ENCODE measurements at places on chromosomes 11 and 22.

DNA sequence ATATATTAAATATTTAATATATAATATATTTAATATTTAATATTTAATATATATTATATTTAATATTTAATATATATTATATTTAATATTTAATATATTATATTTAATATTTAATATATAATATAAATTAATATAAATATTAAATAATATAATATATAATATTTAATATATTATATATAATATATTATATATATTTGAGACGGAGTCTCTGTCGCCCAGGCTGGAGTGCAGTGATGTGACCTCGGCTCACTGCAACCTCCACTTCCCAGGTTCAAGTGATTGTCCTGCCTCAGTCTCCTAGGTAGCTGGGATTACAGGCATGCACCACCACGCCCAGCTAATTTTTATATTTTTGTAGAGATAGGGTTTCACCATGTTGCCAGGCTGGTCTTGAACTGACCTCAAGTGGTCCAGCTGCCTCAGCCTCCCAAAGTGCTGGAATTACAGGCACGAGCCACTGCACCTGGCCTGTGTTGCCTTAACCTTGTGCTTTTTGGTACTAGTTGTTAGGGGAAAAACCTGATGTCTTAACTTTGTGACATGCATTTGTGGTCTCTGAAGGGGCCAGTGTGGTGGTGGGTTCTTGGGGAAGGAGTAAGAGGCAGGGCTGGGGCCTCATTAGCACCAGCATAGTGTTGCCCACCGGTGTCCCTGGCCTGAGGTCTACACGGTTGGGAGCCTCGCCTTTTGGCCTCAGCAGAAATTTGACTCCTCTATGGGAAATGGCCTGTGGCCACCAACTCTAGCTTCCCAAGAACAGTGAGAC, 16.6 kb downstream of the SEC14L3 start:
- no peak for DNase-seq

DNA sequence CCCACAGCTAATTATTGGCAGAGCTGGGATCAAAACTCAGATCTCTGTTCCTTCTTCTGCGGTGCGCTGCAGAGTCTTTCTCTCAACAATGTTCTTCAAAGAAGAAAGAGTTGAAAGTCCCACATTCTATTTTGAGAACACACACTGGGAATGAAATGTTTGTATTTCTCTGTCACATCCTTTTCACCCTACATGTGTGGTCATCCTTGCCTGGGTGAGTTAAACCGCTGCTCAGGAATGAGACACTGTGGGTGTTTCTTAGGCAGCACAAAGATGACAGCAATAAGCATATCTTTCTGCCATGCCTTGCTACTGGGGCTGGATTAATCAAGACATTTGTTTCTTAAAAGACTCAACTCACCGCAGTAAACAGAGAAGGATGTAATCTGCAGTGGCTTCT, 222.6 kb downstream of the LARGE1 start:
- no peak for DNase-seq

DNA sequence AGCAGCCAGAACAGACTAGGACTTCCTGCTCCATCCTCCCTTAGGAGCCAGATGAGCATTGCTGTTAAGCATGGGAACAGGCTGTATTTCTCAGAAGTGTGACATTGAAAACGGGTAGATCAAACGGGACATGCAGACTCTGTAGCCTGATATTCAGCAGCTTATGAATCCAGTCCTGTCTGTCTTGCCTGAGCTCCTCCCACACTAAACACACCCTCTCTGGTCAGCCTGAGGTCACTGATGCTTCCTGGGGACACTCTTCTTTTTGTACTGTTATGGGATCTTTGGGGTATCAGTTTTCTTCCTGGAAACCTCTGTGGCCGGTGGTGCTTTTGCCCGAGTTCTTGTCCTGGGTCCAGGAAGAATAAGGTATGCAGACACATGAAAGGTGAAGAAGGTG, 35.8 kb downstream of the C11orf91 start:
- DNase-seq = no peak

GRCh38 chr11:116510886-116511650, 261.7 kb downstream of the BUD13 start:
- DNase-seq = no peak

- no peak for DNase-seq
Measured at GRCh38 chr11:76750746-76751145, 32.4 kb upstream of the TSKU start.

DNA sequence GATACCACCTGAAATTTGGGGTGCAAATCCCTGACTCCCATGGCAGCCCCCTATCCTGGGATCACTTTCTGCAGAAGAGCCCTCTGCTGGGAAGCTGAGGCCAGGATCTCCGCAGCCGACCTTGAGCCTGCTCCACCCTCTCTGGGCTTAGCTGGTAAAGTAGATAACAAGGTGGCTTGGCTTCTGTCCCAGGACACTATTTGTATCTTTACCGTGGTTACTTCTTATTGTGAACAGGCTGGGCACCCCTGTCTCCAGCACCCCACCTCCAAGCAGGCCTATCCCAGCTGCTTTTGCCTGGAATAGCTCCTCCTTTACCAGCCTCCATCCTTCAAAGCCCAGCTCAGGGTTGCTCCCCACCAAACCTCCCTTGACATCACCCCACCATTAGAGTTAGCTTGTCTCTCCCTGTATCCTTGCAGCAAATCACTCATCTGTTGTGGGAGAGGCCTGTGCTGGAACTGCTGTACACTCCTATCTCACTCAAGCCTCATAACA, 35.2 kb upstream of the P2RY2 start:
- DNase-seq = no peak

GRCh38 chr11:33690290-33691065, 10.1 kb downstream of the C11orf91 start:
- DNase-seq = no peak

- DNase-seq = no peak
Measured at GRCh38 chr11:4041731-4042391, 52.7 kb upstream of the RRM1 start.
